ENCODE measurements at places on chromosomes 7 and 10.

- DNase-seq = peak; percentile 30
Measured at GRCh38 chr7:84529480-84530205, 335.1 kb upstream of the SEMA3A start.

DNA sequence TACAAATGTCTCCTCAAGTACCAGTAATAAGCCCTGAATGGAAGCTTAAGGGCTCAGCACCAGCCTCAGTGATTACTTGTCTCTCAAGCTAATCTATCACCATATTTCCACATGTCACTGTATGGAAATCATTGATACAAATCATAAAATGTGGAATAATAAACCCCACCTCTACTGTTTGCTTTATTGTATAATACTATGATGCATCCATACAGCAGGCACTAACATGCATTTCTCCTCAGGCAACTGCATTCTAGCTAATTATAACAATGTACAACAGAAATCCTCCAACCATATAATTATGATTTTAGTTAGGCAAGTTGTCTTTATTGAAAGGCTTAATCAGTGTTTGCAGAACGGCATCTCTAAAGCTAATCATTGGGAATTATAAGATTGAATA is 26.2 kb downstream of the CRPPA start:
- no peak for DNase-seq

DNA sequence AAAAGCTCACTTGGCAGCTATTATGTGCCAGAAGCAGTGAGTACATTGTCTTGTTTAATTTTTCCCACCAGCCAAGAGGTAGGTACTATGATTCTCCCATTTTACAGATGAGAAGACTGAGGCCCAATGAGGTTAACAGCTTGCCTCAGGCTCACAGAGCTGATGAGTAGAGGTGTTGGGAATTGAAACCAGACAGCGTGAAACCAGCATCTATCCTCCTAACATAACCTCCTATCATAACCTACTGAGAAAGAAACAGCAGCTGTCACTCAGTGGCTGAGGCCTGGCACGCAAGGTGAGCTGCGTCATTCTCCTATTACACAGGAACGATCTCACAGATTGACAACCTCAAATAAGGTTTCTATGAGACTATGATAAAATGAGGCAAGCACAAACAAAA is 6.2 kb downstream of the PYROXD2 start:
- DNase-seq = no peak

DNA sequence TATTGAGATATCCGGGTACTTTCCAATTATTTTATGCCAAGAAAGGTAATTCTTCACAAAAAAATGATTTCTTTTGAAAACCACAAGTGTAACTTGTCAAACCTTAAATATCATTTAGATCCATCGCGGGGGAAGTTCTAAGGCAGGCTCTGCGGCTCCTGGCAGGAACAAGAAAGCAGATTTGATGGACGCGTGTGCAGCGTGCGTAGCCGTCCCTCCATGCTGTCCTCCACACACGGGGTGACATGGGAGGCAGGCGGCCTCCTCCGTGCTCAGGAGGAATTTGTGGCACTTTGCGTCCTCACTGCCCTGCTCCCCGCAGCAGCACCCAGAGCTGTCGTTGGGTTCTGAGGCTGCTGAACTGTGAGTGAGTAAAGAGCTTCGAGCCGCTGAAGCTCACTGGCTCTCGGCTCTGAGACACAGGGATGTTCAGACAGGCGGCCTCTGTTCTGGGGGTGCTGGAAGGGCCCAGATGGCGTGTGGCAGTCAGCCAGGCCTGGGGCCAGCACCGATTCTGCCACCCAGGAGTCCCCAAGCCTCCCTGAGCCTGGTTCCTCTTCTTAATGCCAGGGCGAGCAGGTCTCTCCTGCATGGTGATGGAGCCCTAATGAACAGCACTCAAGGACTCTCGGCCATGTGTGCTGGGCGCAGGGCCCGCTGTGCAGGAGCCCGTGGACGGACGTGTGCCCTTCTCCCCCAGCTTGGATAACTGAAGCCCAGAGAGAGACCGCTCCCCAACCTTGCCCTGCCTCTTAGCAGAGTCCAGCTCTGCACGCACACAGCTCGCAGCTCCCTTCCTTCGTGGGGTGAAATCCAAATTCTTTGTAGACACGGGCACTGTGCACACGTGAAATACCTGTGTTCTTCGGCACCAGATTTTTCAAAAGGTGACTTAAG is 185.4 kb upstream of the SHH start:
- no peak for DNase-seq

DNA sequence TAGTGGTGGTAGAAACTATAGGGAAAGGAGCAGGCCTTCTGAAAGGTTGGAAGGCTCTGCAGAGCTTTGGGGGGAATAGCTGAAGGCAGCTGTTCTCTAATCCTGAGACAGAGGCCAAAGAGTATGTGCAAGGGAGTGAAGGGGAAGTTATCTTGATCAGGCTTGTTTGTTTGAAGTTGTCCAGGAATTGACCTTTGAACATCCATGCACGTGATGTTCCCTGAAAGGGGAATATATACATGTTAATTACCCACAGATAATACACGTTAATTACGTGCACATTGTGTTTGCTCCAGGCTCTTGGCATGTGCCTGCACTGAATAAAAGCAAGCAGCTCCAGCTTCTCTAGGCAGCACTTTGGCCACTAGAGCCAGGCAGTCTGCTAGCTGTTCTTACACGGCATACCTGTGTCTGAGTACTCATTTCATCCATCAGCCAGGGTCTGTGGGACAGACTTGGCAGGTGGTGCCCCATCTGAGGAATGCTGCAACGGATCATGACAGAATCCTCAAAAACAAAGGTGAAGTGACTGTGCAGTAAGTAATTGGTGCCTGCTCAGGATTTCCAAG is 18.0 kb upstream of the STARD3NL start:
- DNase-seq = no peak

DNA sequence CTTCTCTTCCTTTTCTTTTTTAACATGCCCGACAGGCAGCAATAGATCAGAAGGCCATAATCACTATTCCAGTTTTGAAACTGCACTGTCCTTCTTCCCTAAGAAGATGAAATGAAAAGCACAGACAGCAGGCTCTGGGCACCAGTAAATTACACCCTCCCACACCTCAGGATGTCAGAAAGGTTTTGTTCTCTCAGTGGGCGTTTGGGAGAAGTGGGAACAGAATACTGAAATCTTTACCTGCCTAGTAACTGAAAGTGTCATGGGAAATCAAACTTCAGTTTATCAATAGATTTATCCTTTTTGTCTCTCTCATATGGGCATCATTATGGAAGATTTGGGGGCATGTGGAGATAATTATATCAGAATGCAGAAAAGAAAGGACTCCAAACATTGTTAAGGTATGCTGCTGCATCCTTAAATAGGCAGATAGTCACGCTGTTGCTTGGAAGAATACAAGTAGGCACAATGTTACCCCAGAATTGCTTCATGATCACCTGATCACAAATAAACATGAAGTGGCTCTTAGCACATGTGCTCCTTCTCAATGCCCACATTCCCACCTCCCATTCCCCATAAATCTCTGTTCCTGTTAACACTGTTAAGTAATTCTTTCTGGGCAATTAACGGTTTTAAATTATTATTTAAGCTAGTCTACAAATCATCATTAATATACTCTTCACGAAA is 113.3 kb downstream of the DOCK4 start:
- DNase-seq = no peak

- DNase-seq = peak; percentile 22
Measured at GRCh38 chr7:50303335-50304128, 984 bp upstream of the IKZF1 start.

DNA sequence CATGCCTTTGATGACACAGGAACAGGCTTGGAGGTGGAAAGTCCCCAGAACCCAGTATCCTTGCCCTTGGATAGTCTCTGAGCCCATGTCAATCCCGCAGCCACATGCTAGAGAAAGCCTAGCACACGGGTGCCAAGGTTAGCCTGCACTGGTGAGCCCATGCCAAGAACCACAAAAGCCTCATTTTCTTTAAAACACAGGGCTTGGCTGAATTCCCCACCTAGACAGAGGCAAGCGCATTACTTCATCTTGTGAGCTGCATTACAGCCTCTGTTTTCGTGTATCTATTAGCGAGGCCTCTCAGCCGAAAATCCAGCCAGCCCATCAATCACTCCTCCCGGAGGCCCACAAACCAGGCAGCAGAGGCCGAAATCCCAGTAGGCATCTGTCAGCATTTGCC is 314.9 kb upstream of the AUTS2 start:
- no peak for DNase-seq

DNA sequence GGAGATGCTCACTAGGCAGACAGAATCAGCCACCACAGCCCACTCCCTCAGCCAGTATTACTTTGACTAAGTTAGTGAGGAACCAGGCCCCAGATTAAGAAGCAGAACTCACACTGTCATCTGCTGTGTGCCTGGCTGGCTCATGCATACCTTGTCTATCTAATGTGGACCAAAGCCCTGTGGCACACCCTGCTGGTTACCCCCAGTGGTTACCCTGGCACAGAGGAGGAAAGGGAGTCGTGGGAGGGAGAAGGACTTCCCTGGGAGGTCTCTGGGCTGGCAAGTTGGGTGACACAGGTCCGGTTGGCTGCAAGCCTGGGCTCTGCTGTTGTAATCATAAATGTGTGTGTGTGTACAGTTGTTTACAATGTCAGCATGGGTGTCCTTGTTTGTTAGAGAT is 7.5 kb upstream of the SH2D4B start:
- DNase-seq = no peak

GRCh38 chr7:112130729-112131410 is 75.3 kb downstream of the DOCK4 start:
- DNase-seq = no peak

- DNase-seq = no peak
Measured at GRCh38 chr7:2472739-2473138, 3.5 kb downstream of the GRIFIN start.

DNA sequence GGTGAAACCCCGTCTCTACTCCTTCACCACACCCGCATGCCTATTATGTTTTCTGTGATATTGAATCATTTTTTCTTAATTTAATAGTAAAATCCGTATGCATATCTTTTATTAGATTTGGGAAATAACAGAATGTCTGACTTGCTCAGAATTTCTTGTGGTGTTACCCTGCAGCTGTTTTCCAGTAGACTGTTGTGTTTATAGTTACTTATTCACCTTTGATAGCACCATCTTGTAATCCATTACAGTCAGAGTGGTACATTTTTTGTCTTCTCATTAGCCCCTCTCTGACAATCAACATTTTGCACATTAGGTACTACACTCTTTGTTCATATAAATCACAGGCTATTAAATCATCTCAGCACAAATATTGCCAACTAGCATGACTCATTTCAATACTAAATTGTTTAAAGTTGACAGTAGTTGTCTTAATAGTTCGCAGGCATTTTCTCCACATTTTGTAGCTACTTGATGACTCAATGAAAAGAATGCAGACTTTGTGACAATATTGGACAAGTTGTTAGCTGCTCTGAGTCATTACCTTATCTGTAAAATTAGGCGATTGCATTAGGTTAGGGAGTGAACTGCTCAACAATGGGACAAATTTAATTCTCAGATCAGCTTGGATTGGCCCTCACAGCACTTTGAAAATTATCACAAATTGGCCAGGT is 17.8 kb upstream of the SLC16A12 start:
- peak; percentile 57 for DNase-seq

- DNase-seq = no peak
Measured at GRCh38 chr10:100828738-100829096, 83.3 kb downstream of the PAX2 start.

DNA sequence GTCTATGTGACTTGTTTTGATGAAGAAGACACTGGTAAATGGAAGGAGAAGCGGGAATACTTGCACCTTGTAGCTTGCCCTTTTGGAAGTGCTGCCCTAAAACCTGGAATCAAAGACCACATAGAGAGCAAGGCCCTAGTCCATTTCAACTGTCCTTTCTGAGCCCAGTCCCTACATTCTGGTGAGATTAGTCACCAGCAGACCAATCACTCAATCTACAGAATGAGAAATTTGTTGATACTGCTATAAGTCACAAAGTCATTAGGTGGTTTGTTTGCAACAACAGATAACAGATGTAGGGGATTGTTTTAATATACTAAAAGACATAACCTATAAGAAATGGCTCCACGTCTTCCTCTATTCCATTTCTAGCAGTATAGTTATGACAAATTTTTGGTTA is 33.6 kb downstream of the WASL start:
- DNase-seq = no peak

Measured in urothelium cell line (cell line).